Thyroid gland (tissue), 4 donors: ENCODE measurements at places on chromosomes 3 and 15. TPM values are rescaled to one million over a fixed set of nuclear protein-coding genes. Genes with fewer than 3 reads are reported as not detected.

The TGM5 gene
- total RNA-seq, result not detected

The TUSC7 gene
- total RNA-seq, result not detected

The MDFIC2 gene
- not detected for total RNA-seq

The ANKRD34C gene
- 0.13 TPM for total RNA-seq

The ZNF385D gene
- total RNA-seq, result 0.49 TPM

The CRTC3 gene
- total RNA-seq, result 49.4 TPM

The ADGRG7 gene
- total RNA-seq, result not detected

The NRROS gene
- 3.9 TPM for total RNA-seq

The PLA2G4F gene
- 20.2 TPM for total RNA-seq

The PIERCE2 gene
- 1.2 TPM for total RNA-seq

The DUOXA2 gene
- total RNA-seq, result 48.4 TPM

The XCR1 gene
- not detected for total RNA-seq

The TRIM42 gene
- total RNA-seq, result not detected

The RTP3 gene
- total RNA-seq, result not detected

The GOLGA8B gene
- total RNA-seq, result 404 TPM

The NFKBIZ gene
- total RNA-seq, result 52.0 TPM

- no peak for DNase-seq
These were observed 85.2 kb upstream of the ANKRD34C start for GRCh38 chr15:79197285-79197684.

DNA sequence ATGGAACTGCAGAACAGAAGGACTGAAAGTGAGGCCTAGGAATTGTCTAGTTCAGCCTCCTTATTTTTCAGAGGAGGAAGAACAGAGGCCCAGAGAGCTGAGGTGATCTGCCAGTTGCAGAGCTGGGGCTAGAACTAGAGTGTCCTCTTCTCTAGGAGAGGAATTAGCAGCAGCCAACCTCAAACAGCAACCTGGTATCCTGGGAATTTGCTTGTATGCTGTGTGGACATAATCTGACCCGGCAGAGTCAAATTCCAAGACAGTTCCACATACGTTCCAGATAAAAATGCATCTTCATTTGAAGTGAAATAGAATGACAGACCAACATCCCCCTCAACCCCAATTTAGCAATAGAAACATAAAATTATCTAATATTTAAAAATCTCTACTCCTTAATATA lies 13.5 kb upstream of the TSC22D2 start:
- no peak for DNase-seq

- DNase-seq, result no peak
These were observed 19.2 kb downstream of the LYSMD2 start for GRCh38 chr15:51718219-51718618.

GRCh38 chr15:40623361-40623760 lies 29.3 kb downstream of the KNL1 start:
- no peak for DNase-seq

DNA sequence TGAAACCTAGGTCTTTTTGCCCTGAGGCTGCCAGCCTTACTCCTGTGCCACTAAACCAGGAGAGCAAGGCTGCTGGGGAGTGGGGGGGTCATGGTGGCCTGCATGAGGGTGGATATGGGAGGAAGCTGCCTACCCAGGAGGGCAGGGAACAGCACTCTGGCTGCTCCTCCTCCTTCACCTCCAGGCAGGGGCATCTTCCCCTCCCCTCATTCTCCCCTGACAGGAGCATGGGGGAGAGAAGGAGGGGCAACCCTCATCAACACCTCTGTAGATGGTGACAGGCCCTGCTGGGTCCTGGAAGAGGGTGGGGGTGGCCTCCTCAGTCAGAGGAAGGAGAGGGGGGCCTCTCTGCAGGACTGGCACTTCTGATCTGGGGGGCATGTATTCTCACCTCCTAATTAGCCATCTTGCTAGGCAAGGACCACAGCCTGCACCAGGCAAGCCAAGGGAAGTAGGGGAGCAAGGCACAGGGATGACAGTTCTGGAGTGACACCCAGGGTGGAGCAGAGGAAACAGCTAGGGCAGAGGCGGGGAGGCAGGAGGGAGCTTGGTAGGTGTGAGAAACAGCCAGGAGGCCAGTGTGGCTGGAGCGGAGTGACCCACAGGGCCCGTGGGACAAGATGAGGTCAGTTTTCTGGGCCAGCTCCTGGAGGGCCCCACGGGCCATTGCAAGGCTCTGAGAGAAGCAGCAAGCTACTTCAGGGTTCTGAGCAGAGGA lies 4.9 kb downstream of the CCDC33 start:
- DNase-seq, result no peak

GRCh38 chr3:125220727-125221429 lies 8.3 kb upstream of the SLC12A8 start:
- no peak for DNase-seq

DNA sequence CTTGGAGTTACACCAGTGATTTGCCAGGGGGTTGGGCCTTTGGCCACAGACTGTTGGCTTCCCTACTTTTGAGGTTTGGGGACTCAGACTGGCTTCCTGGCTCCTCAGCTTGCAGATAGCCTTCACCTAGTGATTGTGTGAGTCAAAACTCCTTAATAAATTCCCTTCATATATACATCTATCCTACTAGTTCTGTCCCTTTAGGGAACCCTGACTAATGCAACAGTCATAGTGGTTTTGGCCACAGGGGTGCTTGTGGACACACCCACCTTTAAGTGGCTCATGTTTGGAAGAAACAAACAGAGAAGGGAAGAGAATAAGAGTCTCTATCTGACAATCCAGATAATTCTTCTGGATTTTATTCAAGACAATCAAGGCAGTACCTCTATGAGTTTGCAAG lies 457.7 kb downstream of the EPHA3 start:
- DNase-seq, result no peak

- no peak for DNase-seq
These were observed 858.3 kb downstream of the TUSC7 start for GRCh38 chr3:117567906-117568305.

DNA sequence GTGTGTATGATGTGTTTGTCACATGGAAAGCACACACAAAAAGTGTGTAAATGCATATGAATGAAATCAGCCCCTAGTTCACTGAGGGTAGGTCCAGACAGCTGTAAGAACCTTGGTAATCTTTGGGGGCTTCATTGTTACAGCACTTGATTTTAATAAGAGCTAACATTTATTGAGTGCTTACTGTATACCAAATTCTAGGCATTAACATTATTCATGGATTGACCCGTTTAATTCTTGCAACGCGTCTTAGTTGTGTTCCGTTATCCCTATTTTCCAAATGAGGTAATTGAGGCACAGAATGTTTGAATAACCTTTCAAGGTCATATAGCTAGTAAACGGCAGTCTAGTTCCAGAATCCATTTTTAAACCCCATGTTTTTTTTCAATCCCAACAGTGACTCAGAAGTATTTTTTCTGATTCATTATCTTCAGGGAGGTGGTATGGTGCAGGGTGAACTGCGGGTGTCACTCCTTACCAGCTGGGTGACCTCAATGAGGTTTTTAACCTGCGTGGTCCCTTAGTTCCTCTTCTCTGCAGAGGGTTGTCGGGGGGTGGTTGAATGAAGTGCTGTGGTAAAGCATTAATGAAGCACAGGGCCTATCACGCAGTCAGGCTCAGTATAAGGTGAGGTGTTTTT lies 14.2 kb downstream of the RAB8B start:
- no peak for DNase-seq

DNA sequence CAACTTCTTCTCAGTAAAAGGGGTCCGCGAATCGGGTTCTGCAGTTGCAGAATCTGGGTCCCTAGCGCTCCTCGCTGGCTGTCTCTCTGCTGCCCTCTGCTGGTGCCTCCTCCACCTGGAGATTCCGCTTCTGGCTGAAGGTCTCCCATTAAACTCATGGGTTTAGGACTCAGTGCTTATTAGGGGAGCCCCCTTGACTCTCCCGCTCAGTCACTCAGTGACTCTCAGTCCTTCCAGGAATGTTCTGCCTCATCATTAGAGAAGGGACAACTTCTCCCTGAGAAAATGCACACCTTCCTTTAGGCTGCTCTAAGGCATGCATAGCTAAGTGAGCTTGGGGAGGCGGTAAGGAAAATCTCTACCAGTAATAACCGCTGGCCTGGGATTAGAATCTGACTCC lies 7.1 kb downstream of the CPN2 start:
- DNase-seq, result peak; percentile 75

GRCh38 chr3:124168271-124168670 lies 176.3 kb upstream of the ROPN1 start:
- no peak for DNase-seq

DNA sequence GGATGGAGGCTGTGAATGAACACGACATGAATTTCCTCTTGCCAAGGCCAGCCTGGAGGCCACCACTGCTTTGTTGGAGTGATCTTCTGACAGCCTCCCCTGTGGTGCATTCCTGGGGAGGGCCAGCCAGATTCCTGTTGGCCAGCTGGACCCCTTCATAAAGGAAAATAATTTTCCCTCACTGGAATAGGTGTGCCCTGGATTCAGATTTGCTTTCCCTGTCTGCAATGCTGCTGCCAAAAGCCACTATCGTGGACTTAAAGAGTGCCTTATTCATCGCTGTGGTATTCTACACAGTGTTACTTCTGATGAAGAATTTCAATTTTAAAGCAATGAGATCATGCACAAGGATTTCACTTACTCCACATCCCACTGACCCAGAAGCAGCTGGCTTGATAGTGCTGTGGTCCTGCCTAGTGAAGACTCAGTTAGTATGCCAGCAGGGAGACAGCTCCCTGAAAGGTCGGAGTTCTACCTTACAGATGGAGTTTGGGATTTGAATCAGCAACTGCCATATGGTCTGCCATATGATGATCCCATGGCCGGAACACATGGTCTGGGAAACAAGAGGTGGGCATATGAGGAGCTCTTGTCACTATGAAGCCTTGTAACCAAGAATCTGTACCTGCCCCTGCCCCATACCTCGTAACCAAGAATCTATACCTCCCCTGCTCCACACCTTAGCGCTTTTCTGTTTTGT lies 145.2 kb downstream of the KLF13 start:
- no peak for DNase-seq

- no peak for DNase-seq
These were observed 83.6 kb downstream of the COL6A5 start for GRCh38 chr3:130428871-130429712.

DNA sequence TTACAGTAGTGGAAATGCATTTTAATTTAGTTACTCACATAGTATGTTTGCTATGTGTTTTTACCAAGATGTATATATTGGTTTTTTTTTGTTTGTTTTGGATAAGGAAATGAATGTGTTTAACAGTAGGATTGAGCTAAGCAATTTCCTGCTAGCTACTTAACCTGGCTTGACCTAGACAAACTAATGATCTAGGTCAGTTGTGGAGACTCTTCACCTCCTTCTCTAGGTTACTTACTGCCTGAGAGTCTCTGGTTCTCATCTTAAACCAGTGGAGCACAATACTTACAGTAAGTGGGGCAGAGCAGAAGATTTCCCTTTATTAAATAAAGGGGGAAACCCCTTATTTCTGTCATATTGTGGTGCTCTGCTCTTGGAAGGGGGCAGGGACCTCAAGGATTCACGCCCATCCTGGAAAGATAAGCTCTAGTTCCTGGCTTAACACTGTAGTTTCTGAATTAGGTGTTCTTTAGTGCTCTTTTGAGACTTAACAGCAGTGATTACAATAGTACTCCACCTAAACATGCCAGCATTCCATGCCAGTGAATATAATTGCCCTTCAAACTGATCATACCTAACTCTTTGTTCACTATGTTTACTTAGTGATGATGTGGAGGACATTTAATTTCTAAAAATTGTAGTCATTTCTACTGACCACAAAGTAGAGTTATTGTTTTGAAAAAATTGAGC lies 79.9 kb downstream of the UBP1 start:
- DNase-seq, result no peak

GRCh38 chr3:156579427-156579851 lies 24.5 kb upstream of the SSR3 start:
- no peak for DNase-seq

GRCh38 chr15:96330450-96331143 lies at the start of gene NR2F2:
Gene NR2F2 (plus strand): TSS chr15:96330700. CDS start chr15:96332106, 1,406 bp downstream.
- peak; percentile 97 for DNase-seq

- peak; percentile 5 for DNase-seq
These were observed 14.4 kb downstream of the KLF13 start for GRCh38 chr15:31341071-31341470.

GRCh38 chr3:49813497-49814174 lies at the start of gene UBA7:
Gene UBA7 (minus strand): TSS chr3:49813953. CDS start chr3:49813787, 166 bp downstream.
- DNase-seq, result peak; percentile 84

GRCh38 chr3:176789281-176789705 lies 408.0 kb downstream of the TBL1XR1 start:
- DNase-seq, result no peak

- no peak for DNase-seq
These were observed 103.3 kb downstream of the IL1RAP start for GRCh38 chr3:190617185-190617584.

DNA sequence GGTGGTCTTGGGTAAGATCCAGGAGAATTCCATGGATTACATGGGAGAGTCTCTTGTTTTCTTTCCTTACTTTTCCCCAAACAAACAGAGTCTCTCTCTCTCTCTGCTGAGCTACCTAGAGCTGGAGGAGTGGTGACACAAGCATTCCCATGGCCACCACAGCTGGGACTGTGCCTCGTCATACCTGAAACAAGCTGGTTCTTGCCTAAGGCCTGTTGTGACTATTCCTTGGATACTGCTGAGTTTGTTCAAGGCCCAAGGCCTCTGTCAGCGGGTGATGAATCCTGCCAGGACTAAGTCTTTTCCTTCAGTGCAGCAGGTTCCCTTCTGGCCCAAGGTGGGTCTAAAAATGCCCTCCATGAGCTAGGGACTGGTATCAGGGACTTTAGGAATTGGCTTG lies 378.1 kb upstream of the ZNF385D start:
- DNase-seq, result no peak

DNA sequence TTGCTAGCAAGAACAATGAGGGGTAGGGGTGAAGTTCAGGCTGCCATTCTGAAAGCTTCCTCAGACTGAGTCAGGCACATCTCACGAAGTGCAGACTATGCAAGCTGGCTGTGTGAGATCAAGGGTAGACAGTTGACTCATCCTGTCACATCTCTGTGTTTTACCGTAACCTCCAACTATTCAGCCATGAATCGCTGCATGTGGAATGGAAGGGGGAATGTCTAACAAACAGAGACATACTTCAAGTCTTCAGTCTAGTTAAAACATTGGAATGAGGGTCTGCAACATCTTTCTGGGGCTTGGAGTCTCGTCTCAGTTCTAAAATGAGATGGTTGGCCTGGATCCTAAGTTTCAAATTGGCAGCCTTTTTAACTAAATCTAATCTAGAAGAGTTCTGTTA lies 25.9 kb downstream of the AGTR1 start:
- DNase-seq, result no peak

- DNase-seq, result no peak
These were observed 48.4 kb upstream of the SPPL2A start for GRCh38 chr15:50813865-50814264.

DNA sequence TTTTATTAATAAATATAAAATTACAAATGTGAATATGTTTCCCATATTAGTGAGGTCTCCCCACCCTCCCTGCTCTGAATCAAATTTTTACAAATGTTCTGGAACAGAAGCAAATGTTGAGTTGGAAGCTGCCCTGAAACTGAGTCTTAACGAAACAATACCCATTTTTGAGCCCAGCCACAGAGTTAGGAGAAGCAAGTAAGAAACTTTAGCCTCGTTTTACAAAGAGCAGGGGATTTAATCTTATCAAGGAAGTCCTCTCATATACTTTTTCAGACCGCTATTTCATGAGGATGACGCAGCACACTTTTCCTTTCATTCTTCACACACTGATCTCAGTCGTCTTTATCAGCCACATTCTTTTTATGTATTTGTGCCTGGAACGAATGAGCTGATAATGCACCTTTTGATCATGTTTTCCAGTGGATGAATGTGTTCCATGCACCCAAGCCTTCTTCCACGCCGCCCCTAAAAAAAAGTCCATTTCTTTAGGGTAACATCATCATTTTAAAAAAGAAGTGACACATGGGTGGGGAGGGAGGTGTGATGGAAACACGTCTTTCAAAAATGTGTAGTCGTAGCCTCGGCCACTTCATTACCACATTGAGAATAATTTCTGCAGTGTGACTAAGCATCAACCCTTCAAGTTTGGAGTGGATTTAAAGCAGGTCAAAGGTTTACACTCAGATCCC lies 48.1 kb downstream of the SETMAR start:
- DNase-seq, result no peak
